ENCODE measurements at places on chromosomes 13 and 19.

DNA sequence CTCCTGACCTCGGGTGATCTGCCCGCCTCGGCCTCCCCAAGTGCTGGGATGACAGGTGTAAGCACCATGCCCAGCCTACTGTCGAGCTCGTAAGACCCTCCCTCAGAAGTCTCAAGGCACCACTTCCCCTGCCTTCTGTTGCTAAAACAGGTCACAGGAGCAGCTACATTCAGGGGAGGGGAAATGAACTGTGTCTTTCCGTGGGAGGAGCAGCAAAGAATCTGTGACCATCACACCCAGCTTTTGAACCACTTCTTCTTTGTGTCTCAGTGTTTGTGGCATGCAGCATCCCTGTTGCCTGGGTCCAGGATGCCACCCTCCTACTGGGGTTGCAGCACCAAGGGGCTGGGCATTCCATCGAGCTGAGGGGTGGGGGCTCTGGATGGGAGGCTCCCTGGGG, 7.7 kb upstream of the CSNK1G2 start:
- no peak for DNase-seq

DNA sequence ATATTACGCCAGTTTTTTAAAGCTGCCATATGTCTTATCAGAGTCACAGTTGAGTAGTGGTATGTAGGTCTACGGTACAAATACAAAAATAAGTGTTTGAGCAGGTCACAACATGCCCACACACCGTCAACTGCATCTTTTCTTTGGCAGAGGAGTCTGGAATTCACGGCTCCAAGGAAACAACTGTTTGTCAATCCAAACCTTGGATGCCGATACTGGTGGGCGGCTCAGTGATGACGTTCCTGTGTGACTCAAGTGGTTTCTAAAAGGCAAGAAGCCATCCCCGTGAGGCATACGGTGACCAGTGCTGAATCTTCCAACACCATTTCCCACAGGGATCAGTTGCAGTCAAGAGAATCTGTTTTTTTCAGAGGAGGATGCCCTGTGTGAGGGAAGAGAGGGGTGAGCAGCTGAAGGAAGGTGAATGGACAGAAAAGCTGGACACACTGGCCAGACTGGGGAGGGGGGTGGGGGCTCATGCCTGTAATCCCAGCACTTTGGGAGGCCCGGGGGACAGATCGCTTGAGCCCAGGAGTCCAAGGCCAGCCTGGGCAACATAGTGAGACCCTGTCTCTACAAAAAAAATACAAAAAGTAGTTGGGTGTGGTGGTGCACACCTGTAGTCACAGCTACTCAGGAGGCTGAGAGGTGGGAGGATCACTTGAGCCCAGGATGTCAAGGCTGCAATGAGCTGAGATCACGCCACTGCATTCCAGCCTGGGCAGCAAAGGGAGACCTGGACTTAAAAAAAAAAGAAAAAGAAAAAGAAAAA, 22.8 kb upstream of the CEBPG start:
- DNase-seq: peak; percentile 37

DNA sequence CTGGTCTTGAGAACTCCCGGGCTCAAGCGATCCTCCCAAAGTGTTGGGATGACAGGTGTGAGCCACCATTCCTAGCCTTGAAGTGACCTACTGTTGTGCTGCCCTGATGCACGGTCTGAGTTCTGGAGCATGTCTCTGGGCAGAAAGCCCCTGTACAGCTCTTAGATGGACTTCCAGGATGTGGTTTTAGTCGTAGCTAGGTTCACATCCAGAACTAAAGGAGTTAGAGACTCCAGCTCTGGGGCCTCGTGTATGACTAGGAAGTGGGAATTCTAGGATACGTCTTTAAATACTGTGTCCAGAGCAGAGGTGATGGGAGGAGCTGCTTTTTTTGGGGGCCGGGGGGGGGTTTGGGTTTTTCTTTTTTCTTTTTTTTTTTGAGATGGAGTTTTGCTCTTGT, 12.2 kb downstream of the UPF1 start:
- peak; percentile 37 for DNase-seq

- peak; percentile 23 for DNase-seq
These were observed 5.5 kb upstream of the CCNE1 start for GRCh38 chr19:29806098-29806866.

- no peak for DNase-seq
These were observed 774 bp downstream of the GGN start for GRCh38 chr19:38386971-38387549.

DNA sequence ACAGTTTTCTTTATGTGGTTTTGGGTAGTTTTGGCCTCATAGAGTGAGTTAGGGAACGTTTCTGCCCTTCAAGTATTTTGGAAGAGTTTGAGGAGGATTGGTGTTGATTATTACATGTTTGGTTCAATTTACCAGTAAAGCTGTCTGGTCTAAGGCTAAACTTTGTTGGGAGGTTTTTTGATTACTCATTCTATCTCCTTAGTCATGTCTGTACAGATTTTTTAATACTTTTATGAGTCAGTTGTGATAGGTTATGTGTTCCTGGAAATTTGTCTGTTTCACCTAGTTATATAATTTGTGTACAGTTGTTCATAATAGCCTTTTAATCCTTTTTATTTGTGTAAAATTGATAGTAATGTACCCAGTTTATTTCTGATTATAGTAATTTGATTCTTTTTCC, 20.4 kb downstream of the RNF17 start:
- no peak for DNase-seq

DNA sequence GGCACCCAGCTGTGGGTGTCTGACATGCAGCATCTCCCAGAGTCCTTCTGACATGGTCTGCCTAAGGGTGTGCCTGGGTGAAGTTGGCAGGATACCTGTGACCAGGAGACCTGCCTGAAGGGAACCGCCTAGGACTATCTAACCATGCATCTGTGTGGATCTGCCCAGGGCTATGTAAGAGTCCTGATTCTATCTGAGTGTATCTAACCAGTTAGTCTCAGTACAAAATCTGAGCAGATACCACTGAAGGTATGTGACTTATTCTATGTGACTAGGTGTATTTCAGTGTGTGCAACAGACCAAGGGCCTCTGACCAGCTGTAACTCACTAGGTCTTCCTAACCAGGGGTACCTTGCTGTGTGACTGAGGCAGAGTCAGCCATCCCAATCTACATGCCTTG, 28.2 kb upstream of the FBL start:
- DNase-seq: no peak

DNA sequence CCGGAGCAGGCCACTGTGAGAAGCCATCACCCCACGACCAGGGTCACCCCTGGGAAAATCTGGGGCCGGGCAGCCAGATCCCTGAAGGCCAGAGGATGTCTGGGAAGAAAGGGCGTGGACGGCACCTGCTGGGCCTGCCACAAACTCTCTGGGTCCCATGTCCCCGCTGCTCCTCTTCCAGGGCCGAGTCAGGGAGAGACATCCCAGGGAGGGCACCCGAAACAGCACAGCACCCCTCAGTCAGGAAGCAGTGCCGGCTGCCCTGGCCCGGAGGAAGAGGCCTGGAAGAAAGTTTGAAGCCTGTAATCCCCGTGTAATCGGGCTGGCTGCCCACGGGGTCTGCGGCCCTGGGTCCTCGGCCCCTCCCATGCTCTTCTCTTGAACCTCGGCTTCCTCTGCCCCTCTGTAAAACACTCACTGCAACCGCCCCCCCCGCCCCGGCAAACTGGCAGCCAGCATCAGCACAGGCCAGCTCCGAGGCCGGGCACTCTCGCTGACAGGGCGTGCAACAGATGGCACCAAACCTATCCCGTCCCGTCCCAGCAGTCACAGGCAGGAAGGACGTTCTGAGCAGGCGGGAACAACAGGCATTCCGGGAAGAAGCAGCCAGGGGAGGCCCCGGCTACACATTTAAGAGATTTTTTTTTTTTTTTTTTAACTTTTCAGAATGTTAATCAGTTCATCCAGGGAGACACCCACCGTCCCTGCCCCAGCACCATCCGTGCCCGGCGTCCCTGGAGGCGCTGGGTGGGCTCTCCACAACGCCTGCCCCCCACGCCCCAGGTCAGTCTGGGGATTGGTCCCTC, 1.5 kb downstream of the SBNO2 start:
- DNase-seq: peak; percentile 89

DNA sequence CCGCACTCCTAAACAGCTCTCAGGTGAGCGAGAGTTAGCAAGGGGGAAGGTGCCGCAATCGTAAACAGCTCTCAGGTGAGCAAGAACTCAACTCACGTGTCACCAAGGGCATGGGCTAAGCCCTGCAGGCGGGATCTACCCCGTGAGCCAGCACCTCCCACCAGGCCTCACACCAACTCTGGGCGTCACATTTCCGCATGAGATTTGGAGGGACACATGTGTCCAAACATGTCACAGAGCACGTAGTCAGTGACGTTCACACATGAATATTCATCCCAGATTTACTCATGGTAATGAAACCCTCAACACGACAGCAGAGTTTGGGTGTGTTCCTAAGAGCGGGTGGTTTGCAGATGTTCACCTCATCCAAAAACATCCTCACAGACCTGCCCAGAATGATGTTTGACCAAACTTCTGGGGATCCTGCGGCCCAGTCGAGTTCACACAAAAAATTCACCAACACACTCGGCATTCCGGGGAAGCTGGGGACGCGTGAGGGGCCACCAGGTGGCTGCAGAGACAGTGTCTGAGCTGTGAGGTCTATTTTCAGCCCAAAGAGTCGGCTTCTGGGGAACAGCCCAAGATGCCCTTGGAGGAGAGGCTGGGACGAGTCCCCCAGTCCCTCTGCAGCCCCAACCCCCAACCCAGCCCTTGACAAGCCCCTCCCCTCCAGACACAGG, 19.6 kb downstream of the C2CD4C start:
- DNase-seq: no peak

DNA sequence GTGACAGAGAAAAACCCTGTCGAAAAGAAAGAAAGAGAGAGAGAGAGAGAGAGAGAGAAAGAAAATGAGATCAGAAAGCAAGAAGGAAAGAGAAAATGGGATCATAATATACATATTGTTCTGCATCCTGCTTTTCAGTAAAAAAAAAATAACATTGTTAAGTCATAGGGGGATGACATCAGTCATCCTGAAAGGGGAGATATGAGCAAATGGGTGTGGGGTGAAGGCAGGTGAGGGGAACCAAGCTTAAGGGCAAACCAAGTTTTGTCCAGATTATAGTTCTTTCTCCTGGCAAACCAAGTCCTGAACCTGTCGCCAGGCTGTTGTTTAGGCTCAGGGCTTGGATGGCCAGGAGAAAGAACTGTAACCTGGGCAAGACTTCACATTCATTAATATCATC, 92.6 kb upstream of the TMTC4 start:
- DNase-seq: no peak

DNA sequence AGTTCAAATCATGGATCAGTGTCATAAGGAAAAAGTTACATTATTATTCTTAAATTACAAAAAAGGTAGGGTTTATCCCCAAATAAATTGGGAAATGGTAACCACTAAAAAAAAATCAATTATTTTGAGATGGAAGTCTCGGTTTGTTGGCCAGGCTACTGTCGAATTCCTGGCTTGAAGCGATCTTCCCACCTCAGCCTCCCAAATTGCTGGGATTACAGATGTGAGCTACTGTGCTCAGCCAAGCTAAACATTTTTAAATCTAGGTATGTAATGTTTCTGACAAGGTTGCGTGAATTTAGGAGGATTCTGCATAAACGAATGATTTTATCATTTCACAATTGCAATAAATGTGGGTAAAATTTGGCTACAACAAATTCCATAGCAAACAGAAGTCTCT, 2.0 kb downstream of the NAA16 start:
- DNase-seq: peak; percentile 4

DNA sequence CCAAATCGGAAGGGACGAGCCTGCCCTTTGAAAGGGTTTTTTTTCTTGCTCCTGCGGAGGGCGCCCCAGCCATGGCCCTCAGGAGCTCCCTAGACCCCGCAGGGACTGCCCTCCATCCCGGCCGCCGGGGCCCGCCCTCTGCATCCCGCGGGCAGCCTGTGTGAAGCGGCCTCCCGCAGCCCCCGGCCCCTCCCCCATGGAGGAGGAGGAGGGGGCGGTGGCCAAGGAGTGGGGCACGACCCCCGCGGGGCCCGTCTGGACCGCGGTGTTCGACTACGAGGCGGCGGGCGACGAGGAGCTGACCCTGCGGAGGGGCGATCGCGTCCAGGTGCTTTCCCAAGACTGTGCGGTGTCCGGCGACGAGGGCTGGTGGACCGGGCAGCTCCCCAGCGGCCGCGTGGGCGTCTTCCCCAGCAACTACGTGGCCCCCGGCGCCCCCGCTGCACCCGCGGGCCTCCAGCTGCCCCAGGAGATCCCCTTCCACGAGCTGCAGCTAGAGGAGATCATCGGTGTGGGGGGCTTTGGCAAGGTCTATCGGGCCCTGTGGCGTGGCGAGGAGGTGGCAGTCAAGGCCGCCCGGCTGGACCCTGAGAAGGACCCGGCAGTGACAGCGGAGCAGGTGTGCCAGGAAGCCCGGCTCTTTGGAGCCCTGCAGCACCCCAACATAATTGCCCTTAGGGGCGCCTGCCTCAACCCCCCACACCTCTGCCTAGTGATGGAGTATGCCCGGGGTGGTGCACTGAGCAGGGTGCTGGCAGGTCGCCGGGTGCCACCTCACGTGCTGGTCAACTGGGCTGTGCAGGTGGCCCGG, 815 bp downstream of the MAP3K10 start:
- peak; percentile 34 for DNase-seq

- DNase-seq: no peak
These were observed 502 bp downstream of the VRK3 start for GRCh38 chr19:50024719-50025021.

DNA sequence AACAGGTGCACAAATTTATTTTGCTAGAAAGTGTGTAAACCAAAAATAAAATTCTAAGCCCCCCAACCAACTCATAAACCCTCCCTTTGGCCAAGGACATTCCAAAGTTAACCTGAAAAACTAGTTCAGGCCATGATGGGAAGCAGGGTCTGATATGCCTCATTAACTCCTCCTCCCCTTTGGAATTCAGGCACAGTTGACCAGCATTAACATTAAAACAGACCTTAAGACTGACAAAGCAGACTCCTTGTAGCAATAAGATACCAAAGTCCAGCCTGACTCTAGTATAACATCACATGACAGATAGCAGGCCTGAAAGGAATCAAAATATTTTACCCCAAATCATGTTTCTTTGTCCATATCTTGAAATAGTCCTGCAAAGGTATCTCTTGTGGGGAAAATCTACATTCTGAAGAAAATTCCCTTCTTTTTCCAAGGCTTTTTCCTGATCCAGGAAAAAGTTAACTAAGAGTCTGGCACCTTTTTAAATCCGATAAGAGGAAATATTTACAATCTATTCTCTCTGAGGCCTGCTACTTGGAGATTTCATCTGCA, 19.7 kb downstream of the NEK5 start:
- no peak for DNase-seq

GRCh38 chr19:11410682-11411081, 8.4 kb downstream of the RGL3 start:
- DNase-seq: peak; percentile 66

All from EH (cell line).